ENCODE measurements at places on chromosomes 7 and 10. TPM values are rescaled to one million over a fixed set of nuclear protein-coding genes. Genes with fewer than 3 reads are reported as not detected.

- DNase-seq = no peak
These were observed 4.2 kb upstream of the RPEL1 start for GRCh38 chr10:103241262-103242011.

DNA sequence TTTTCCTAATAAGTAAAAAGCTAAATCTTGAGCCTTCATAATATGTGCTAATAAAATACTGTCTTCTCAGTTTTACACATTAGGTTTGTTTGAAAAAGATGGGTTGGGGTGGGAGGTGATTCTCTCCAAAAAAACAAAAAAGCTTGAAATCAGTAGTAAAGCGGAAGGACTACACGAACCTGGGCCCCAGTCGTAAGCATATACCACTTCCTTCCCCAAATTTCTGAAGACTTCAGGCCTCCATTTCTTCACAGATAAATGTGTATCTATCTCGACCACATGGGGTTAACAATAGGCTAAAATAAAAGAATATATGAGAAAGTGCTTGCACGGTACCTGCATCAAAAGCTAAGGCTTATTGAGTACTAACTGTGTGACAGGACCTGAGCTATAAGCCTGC is 51.6 kb upstream of the PAX2 start:
- no peak for DNase-seq

GRCh38 chr7:31333291-31333690 is 7.2 kb downstream of the NEUROD6 start:
- no peak for DNase-seq

- DNase-seq = no peak
These were observed 740 bp downstream of the ANXA7 start for GRCh38 chr10:73413108-73413527.

DNA sequence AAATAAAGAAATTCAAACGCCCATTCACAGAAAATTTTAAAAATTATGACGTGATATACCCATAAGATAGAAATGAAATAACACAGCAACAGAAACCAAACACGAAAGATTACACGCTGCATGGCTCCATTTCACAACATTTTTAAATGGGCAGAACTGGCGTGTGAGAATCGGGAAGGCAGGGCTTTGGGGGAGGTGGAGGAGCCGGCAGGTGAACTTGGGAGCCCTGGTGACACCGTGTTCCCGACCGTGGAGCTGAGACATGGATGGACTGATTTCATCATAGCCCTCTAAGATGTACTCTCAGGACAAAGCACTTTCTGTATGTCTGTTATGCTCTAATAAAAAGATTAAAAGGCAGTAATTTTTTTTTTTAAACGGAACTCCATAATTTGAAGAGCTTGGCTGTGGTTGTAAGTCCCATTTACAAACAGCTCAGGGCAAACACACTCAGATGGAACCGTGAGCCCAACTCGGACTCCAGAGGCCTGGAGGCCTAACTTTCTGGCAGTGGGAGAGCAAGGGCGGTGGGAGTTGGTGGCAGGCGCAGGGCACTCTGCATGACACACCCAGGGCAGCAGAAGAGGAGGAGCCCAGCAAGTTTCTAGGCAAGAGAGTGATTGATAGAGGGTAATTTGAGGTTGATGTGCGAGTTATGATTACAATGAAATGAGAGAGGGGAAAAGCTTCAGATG is 203.4 kb downstream of the MAD1L1 start:
- DNase-seq = no peak

DNA sequence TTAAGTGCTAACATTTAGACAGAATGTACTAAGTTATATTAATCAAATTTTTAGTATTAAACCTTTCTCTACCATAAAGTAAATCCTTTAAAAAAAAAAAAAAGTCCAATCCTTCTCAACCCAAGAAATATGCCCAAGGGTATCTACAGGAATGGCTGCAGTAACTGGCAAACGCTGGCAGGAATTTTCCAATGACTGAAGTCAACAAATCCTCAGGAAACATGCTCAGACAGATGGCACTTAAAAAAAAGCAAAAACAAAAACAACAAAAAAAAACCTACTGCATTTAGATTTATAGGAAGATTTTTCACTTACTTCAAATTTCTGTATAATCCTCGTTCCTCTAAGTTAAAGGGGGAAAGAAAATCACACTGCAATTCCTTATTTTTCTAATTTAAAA is 666 bp downstream of the SVIL start:
- DNase-seq = no peak

DNA sequence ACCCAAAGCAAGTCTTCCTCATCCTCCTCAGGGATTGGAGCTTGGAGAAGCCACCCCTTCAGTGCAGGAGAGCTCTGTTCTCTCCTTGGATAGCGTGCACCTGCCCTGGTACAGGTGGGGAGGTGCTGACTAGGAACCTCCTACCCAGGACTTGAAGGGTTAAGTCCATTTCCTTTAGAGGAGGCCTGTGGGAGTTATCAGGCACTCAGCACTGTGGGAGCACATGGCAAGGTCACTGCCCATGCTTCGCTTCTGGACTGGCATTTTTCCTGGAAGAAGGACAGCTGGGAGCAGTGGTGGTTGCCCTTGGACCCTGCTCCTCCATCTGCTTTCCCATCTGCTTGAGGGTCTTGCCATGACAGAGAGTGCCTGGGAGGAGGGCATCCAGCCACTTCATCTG is 142.8 kb downstream of the CXCL12 start:
- no peak for DNase-seq

DNA sequence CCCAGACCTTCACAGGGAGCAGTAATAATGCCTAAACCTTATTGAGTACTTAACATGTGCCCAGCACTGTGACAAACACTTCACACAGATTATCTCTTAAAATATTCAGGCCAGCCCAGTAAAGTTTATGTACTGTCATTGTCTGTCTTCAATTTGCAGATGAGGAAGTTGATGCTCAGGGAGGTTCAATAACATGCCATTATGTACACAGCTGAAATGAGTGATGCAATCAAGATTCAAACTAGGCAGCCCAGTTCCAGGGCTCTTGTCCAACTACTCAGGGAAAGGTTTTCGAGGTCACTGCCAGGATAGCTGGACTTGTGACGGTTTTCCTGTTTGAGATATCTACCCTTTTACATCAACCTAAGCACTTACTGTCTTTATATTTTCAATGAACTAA is 56.1 kb downstream of the AUTS2 start:
- no peak for DNase-seq

DNA sequence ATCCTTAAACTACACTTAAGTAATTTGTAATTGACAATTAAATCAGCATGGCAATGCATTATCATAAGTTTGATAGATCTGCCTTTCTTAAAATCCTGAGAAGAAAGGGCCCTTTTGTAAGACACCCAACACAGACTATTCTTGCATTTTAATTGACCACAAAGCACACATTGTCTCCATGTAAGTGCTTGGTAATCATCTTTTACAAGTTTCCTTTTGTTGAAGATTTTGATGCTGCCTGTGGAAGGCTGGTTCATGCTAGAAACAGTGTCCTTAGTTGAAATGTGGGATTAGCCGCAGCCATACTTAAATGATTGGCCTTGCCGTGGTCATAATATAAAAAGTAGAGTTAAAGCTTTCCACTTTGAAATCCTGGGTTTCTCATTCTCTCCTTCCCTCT is 32.3 kb upstream of the CELF2 start:
- DNase-seq = no peak

- DNase-seq = no peak
These were observed 3.0 kb downstream of the ADARB2 start for GRCh38 chr10:1734288-1734687.

The ATRNL1 gene
- not detected for total RNA-seq

GRCh38 chr10:63446716-63447440 is 18.9 kb downstream of the JMJD1C start:
- DNase-seq = no peak

DNA sequence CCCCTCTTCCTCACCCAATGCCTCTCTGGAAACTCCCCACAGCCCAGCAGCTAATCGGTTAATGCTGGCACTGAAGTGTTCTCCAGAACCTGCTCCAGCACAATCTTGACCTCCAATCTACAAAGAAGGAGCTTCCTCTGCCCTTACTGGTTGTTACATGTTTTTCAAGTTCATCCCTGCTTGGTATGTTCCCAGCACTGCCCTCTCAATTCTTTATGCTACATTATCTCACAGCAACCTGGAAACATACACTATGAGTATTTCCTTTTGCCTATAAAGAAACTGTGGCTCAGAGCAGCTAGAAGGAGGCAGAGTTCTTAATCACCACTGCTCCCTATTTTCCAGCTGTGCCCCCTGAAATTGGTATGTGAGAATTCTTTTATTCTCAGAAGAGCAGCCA is 84.1 kb upstream of the KMT2E start:
- no peak for DNase-seq

The CALHM3 gene
- not detected for total RNA-seq
